ENCODE measurements at places on chromosomes 6 and 20. TPM values are rescaled to one million over a fixed set of nuclear protein-coding genes. Genes with fewer than 3 reads are reported as not detected.

DNA sequence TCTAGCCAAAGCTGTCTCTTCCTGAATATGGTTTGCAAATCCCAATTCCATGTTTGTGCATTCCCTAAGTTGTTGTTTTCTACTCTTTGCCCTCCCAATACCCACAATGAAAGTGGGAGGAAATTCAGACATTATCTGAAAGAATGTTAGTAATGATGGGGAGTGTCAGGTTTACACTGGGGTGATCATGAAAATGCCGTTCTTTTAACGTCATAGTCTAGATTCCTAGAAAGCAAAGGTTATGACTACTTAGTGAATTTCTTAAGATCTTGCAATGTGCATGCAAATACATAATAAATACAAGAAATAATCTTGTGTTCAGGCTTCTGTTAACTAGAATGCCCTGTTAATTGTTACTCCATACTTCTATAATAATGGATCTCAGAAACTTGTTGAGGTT, 101.0 kb downstream of the LCA5 start:
- DNase-seq = no peak

DNA sequence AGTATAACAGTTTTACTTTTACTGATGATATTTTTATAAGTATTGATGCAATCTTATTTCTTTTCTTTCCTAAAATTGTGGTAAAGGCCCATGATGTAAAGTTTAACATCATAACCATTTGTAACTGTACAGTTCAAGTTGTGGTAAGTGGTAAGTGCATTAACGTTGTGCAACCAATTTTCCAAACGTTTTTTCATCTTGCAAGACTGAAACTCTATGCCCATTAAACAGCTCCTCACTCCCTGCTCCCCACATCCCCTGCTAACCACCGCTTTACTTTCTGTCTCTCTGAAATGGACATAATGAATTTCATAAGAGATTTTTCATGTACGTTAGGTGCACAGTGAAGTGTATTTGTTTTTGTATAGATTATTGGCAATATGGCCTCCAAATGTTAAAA, 106.0 kb downstream of the PACRG start:
- no peak for DNase-seq

GRCh38 chr6:125063307-125063706, 90.3 kb upstream of the TPD52L1 start:
- no peak for DNase-seq

DNA sequence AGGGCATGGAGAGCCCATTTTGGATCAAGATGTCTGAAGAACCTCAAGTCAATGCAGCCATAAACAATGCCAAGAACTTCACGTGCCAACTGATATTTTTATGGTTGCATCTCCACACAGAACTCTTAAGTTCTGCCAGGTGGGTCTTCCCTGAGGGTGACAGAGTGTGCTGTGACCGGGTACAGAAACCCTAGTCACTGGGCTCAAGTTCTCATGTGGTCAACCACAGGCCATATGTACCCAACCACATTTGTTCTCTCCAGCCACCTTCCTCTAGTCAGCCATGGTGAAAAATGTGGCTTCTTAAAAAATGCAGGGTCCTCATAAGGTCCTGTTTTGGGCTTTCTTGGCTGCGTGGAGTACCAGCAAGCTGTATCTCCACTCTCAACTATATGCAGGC, 48.9 kb downstream of the CLIC5 start:
- no peak for DNase-seq

- no peak for DNase-seq
Measured at GRCh38 chr6:52389626-52390360, 27.8 kb downstream of the PAQR8 start.

GRCh38 chr6:131937226-131937625, 13.9 kb downstream of the CCN2 start:
- DNase-seq = no peak

DLL1 gene
- 23.8 TPM for total RNA-seq

RPP21 gene
- 22.8 TPM for total RNA-seq

FAM120B gene
- total RNA-seq = 27.8 TPM

NOTCH4 gene
- 113 TPM for total RNA-seq

Measured in mesenteric fat pad (tissue), 1 donor.